ENCODE measurements at places on chromosomes 5 and 9.

DNA sequence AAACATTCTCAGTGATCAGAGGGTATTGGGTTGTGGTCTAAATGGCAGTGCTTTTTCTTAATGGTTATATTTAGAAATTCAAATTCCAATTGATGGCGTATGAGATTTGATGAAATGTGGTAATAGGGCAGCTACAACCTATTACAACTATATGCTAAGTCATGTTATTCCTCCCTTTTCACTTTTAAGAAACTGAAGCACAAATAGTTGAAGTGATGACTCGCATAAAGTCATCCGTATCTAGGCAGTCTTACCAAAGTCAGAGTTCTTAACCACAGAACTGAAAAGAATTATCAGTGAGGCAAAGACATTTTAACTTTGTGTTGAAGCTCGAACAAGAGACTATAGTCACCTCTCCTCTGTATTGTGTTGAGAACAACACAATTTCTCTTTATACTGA lies 28.2 kb downstream of the C9orf152 start:
- DNase-seq: no peak

- DNase-seq: no peak
Measured at GRCh38 chr9:29066141-29066640, 1492.9 kb upstream of the C9orf72 start.

- no peak for DNase-seq
Measured at GRCh38 chr5:111636736-111637135, 120.3 kb downstream of the NREP start.

GRCh38 chr5:77046416-77047073 lies 16.3 kb downstream of the AGGF1 start:
- DNase-seq: no peak

DNA sequence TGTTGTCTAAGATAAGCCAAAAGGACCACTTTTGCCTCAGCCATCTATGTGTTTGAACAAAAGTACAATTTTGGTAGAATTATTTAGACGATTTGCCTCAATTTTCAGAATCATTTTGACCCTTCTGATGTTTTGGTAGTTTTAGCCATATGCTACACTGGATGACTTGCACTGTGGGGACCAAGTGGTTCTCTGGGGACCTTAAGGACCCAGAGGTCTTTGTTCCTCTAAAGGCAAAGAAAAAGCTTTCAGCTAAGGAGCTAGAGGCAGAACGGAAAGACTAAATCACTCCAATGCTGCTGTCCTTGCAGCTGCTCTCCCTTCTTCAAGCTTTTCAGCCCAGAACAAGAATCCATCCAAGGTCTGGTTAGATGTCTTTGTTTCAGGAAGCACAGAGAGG lies 51.0 kb upstream of the APC start:
- DNase-seq: no peak

- DNase-seq: no peak
Measured at GRCh38 chr5:173537228-173537627, 79.2 kb downstream of the BOD1 start.

DNA sequence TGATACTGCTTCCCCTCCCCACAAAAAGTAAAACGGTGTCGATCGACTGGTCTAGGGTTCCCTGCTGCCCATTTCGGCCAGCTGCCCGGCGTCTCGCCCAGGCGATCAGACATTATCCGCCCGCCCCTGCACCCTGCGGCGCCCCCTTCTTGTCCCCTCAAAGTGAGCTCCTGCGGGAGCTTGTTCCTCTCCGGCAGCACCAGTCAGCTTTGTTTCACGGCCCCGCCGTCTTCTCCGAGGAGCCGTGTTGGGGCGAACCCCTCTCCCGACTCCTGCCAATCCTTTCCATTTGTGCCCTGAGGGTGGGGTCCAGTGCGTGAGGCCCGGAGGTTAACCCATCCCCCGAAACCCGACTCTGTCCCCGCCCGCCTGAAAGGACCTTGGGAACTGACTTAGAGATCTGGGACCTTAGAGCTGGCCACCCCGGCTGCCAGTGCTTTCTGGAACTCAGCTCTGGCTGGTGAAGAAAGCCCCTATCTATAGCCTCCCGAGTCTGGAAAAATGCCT lies 518 bp downstream of the UBE2B start:
- peak; percentile 25 for DNase-seq

GRCh38 chr5:56456002-56456401 lies 222.9 kb upstream of the ANKRD55 start:
- no peak for DNase-seq

GRCh38 chr5:53922508-53923498 lies 362.4 kb downstream of the NDUFS4 start:
- no peak for DNase-seq

DNA sequence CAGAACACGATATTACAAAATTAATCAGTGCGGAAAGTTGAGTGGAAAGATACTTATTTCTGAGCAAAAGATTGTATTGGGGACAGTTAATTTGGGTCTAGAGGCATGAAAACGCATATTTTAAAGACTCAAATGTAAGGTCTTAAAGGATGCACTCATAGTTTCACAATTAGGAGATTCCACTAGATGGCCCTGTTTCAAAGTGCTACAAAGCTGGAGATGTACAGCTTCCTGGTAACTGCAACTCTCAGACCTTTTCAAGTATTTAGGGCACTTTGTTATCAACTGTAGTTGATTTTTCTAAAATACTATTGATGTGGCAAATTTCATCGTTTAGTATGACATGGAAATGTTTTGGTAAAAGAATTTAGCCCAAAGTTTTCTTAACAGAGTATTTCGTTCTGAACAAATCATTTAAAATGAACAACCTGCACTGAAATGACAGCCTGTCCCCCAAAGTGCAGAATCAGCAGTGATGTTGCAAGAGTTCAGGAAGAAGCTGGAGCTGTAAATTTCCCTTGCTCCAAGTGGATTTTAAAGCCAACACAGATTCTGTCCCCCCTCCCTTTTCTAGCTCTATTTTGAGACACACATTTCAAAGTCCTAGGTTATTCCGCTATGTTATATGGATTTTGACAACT lies 16.2 kb upstream of the NDUFB6 start:
- no peak for DNase-seq

DNA sequence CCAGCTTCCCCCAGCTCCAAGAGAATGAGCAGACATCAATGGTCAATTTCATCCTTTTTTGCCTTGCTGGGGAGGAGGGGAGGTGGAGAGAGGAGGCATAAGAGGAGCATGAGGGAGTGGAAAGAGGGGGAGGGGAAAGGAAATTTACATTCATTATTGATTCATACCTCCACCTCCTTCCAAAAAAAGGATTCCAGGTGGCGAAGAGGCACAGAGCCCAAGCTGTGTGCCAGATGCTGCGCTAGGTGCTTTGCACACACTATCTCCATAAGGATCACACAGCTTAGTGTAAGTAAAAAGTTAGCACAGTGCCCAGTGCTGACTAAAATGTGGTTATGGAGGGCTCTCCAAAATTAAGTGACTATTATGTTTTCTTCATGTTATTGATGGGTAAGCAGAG lies 11.0 kb downstream of the ASTN2 start:
- no peak for DNase-seq

- DNase-seq: no peak
Measured at GRCh38 chr5:1772634-1773033, 27.0 kb downstream of the MRPL36 start.

GRCh38 chr5:119750887-119751733 lies 121.8 kb downstream of the FAM170A start:
- DNase-seq: no peak

DNA sequence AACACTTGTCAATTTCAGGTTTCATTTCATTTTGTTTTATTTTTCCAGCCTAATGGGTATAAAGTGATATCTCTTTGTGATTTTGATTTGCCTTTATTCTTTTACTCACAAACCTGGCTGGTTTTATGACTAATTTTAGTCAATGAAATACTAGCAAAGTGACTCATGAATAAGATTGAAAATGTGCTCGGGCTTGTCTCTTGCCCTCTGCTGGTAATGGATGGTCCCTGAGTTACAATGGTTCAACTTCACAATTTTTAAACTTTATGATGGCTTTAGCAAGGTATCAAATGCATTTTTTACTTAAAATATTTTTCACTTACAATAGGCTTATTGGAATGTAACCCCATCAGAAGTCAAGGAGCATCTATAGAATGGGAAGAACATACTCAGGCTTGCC lies 431.4 kb upstream of the CCNG1 start:
- DNase-seq: no peak

DNA sequence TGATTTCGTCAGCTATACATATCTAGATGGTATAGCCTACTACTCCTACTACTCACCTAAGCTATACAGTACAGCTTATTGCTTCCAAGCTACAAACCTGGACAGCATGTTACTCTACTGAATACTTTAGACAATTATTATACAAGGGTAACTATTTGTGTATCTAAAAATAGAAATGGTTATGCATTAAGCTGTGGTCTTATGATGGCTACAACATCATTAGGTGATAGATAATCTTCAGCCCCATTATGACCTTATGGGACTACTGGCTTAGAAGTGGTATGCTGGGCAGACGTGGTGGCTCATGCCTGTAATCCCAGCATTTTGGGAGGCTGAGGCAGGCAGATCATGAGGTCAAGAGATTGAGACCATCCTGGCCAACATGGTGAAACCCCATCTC lies 40.2 kb downstream of the CERT1 start:
- no peak for DNase-seq

DNA sequence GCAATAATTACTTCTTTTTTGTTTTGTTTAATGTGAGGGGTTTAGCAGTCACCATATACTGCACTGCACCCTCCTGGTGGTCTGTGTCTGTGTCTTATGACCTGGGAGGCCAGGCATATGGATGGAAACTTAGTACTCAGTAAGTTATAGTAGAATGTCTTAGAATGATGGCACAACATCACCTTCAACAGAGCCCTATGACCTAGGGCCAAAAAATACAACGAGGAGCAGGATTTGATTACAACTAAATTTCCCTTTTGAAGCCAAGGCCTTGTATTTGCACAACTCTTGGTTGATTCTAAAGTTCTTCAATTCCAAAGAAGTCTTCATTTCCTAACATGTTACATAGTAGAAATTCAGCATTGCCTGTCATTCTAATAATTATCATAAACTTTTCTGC lies 422.1 kb upstream of the PIK3R1 start:
- no peak for DNase-seq

DNA sequence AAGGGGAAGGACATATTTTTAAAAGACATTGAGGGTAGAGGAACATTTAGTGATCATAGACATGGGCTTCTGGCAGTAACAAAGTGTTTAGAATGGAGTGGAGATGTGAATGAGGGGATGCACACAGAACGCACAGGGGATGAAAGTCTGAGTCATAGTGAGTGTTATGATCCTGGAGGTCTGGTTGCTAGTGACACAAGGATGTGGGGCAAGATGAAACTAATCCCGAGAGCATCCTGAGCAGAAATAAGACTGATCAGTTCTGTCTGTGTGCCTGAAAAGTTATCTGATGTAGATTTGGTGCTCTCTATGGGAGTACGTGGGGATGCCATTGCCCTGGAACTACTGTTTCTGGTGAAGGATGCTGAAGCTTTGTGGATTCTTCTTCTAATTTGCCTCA lies 141.1 kb downstream of the CHSY3 start:
- no peak for DNase-seq

DNA sequence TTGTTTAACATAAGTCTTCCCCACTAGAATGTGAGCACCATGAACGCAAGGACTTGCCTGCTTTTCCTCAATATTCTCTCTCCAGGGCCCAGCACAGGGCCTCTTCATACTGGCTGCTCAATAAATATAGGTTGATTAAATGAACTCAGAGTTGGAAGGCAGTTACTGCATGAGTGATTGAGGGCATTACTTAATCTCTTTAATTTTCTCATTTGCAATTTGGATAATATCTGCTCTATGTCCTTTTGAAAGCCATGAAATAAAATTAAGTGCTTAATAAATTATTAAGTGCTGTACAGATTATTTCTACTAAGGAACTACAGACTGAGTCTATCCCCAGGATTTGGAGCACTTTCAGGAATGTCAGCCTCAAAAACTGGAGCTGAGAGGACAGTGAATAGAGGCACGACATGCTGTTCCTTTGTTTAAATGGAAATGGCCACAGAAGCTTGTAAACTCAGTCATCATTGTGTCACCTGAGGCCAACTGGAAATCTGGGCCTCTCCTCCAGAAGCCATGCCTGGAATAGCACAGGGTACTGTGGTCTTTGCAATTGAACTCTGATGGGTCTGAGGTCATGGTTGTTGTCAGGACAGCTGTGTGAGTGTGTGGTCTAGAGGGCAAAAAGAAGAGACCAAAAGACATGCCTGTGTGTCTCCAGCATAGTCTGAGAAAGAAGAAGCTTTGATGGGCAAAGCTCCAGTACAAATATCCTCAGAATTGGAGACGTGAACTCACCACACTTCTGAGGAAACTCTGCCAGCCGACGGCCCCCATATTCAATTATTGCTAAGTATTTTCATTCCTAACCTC lies 86.1 kb downstream of the SH3TC2 start:
- no peak for DNase-seq

GRCh38 chr5:88145611-88146467 lies 122.8 kb downstream of the TMEM161B start:
- no peak for DNase-seq

DNA sequence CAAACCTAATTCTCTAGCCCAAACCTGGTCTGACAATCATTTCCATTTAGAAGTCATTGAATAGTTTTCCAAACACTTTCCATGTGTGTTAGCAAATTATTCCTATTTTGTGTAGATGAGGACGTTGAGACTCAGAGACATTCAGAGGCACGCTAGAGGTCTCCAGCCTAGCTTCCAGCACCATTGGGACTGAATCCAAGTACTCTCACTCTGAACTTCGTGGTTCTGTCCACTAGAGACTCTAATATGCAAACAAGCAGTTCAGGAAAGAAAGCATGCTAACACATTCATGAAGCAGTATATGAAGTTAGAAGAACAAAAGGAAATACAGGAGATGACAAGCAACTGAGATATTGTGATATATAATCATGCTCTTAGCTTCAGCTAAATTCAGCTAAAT lies 354.8 kb downstream of the NTRK2 start:
- no peak for DNase-seq

DNA sequence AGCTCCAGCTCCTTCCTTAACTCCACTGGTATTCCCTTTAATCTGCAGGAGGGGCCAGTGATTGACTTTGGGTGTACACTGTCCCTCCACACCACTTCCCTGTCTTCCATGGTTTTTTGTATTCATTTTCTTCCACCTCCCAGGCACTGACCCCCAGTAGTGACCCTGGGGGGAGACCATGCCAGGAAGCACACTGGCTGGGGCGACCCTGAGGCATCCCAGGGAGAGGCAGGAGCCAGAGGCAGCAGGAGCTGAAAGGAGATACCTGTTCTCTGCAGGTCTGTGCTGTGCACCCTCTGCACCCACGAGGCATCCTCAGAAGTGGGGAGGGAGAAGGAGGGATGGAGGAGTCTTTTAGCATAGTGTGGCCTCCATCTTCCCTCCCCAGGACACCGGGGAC lies 27.6 kb downstream of the IRX4 start:
- DNase-seq: no peak

DNA sequence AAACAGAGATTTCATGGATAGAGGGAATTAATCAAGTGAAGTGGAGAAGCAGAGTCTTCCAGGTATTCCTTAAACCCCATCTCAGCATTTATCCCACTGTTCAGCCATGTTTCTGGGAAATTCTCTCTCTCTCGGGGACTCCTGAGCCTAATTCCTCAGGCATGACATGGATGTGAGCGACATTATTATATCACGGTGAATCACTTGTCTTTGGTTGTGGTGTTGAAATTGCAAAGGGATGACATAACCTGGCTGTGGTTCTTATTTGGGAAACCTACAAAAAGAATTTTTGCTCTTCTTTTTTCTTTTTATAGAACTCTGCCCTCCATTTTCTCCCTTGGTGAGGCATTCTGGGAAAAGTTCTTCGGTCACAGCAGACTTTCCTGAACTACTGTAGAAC lies 457.9 kb upstream of the PTGER4 start:
- DNase-seq: no peak
